ENCODE measurements at places on chromosomes 16 and 17.

- peak; percentile 32 for DNase-seq
Observed at GRCh38 chr17:80523956-80524712, 20.5 kb upstream of the RPTOR start.

GRCh38 chr16:72426386-72426785 is 254.4 kb upstream of the PMFBP1 start:
- no peak for DNase-seq

DNA sequence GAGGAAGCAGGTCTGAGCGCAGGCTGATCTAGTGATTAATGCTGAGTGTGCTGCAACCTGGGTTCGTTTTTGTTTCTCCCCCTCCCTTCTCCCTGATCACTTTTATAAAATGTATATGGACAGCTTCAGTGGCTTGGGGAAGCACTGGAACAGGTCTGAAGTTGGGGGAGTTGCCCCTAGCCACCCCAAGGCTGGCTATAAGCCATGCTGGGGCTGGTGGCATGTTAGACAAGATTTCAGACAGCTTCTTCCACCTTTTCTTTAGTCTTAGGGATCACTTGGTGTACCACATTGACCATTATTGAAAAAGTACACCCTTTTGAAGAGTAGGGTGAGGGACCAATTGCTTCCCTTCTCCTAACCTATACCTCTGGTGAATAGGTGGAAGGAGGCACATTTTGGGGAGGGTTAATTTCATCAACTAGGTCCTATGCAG is 3.8 kb upstream of the VAC14 start:
- no peak for DNase-seq

GRCh38 chr17:305090-305976 is 47.3 kb downstream of the RPH3AL start:
- peak; percentile 80 for DNase-seq

DNA sequence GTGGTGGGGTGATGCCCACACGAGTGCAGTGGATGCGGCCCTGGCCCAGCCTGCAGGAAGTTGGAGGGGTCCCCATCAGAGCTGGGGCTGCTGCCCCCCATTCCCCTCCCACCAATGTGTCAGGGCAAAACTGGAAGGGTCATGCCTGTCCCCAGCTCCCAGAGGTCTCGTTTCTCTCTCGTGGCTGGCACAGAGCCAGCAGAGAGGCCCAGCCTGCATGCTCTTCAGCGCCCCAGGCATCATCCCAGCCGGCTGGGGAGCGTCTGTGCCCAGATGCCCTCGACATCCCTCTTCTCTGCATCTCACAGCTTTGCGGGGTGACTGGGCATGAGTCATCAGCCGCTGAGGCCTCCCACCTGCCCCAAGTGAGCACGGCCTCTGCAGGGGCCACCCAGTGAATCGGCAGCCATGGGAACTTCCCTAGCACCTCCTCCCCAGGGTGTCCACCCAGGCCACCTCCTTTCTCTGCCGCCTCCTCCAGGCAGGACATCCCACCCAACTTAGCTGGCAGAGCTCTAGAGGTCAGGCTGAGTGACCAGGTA is 9.8 kb upstream of the CSNK1D start:
- DNase-seq, result no peak

Measured in tongue (tissue), 3 donors.